HS-5 (cell line): ENCODE measurements at places on chromosomes 3 and 15.

GRCh38 chr3:8784676-8785435 lies 15.4 kb upstream of the OXTR start:
- no peak for DNase-seq

DNA sequence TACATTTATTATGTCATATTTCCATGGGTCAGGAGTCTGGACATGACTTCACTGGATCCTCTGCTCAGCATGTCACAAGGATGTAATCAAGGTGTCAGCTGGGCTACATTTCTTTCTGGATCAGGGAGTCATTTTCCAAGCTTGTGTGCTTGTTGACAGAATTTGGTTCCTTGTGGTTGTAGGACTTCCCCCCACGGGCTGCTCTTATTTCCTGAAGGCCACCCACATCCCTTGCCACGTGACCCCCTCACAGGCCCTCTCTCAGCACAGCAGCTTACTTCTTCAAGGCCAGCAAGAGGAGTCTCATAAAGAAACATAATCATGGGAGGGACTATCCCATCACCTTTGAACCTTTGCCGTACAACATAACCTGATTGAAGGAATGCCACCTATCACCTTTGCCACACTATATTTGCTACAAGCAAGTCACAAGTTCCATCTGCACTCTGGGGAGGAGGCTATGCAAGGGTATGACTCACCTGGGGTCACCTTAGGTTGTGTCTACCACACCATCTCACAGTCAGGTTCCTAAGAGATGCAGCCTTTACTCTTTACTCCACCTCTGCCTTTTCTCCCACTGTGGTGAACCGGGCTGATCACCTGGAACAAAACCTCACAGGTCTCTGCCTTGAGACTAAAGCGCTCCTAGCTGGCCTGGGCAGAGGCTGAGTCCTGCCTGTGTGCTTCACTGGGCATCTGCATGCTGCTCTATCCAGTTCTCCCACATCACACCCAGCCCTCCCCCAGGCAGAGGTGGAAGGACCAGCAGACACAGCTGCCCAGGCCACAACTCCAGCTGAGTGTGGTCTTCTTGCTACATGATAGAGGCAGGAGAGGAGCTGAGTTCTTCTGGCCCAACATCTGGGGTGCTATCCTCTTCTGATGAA lies 13.5 kb downstream of the RAB6B start:
- DNase-seq: no peak

DNA sequence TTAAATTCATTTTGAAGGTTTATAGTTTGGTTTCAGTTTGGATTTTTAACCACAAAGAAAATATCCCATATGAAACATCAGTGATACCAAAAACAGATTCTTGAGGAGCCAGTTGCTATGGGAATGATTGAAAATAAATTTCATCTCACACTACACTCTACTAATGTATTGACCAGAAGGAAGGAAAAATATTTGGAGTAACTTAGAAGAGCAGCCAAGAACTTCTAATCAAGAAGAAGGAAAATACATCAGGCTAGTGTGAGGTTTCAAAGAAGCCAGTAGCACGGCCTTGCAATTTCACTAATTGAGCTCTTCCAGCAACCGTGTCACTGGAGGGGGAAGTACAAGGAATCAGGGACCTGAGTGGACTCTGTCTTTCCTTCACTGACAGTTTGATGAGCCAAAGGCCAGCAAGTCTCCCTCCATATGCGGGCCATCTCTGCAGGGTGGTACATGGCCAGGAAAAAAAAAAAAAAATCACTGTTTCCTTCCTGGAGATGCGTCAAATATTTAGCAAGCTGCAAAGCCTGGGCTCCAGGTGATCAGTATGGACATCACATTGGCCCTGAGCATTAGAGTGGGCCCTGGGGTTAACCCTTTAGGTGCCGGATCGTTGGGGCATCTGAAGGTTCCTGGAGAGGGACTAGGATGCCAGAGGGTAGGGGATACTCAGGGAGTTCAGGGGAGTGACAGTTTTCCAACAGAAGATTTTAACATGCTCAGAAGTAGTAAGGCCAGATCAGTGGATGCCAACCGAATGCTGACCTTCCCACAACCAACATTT lies 37.1 kb downstream of the SLC12A8 start:
- DNase-seq: no peak

- no peak for DNase-seq
Measured at GRCh38 chr15:57592836-57593420, 1.2 kb downstream of the MYZAP start.

- DNase-seq: no peak
Measured at GRCh38 chr15:76114561-76114960, 54.8 kb downstream of the TMEM266 start.

DNA sequence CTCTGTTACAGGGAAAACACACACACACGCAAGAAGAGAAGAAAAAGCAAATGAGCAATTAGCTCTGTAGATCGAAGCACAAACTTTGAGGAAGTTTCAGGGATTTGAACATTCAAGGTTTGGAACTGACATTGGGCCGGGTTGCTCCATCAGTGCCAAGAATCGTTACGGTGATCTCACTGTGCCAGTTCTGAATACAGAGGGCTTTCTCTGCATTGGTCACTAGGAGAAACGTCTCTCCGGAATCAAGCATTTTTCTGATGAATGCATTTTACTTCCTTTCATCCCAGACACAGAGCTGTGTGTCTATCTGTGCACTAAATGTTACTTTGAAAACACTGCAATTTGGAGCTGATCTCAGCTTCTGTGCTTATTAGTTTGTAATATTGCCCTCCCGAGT lies 11.2 kb downstream of the HRH1 start:
- DNase-seq: no peak

GRCh38 chr3:149251186-149251585 lies 29.6 kb upstream of the CP start:
- DNase-seq: no peak

DNA sequence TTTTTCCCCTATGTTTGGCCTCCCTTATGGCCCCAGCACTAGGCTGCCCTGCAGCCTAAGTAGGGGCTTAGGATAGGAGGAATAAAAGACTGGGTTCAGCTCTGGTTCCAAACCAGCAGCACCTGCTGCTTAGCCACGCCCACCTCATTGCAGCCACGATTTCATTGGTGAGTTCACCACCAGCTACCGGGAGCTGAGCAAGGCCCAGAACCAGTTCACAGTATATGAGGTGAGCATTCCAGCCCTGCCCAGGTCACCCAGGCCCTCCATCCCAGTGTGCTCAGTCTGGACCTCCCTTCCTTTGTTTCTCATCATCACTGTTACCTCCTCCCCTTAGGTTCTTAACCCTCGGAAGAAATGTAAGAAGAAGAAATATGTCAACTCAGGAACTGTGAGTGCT lies 11.5 kb downstream of the CPNE9 start:
- no peak for DNase-seq

- no peak for DNase-seq
Measured at GRCh38 chr3:18847583-18848197, 300.6 kb upstream of the KCNH8 start.

DNA sequence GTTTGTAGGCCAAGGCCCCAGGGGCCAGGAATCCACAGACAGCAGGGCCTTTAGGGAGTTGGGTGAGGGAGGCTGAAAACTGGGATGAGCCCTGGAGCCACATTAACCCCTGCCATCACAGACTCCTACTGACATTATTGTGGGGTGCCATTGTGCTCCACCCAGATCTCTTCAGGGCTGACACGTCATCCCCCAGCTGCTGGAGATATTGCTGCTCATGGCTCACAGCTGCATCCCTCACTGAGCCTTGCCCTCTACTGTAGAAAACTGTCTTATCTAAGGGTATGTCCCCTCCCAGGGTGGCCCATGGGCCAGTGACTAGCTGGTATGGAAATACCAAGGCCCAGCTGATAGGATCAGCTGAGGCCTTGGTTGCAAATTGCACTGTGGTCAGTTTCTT lies 87.3 kb upstream of the PRR23C start:
- no peak for DNase-seq

DNA sequence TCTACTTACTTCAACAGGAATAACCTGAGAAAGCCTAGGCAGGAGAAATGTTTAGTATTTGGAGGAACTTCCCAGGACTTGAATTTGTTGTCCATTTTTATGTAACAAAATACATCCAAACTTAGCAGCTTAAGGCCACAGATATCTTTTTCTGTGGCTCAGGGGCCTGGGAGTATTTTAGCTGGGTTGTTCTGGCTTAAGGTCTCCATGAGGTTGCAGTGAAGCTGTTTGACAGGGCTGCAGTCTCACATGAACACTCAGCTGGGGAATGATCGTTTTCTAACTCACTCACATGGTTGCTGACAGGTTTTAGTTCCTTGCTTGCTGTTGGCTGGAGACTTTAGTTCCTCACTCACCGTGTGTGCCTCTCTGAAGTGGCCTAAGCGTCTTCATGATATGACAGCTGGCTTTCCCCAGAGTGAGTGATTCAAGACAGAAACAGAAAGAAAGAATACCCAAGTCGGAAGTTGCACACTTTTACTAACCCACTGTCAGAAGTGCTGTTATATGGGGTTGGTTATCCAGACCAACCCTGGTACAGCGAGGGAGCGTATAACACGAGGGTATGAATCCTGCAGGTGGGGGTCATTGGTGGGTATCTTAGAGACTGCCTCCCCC lies 229.7 kb upstream of the TBL1XR1 start:
- no peak for DNase-seq

GRCh38 chr3:85255949-85256348 lies 297.2 kb downstream of the CADM2 start:
- DNase-seq: no peak

DNA sequence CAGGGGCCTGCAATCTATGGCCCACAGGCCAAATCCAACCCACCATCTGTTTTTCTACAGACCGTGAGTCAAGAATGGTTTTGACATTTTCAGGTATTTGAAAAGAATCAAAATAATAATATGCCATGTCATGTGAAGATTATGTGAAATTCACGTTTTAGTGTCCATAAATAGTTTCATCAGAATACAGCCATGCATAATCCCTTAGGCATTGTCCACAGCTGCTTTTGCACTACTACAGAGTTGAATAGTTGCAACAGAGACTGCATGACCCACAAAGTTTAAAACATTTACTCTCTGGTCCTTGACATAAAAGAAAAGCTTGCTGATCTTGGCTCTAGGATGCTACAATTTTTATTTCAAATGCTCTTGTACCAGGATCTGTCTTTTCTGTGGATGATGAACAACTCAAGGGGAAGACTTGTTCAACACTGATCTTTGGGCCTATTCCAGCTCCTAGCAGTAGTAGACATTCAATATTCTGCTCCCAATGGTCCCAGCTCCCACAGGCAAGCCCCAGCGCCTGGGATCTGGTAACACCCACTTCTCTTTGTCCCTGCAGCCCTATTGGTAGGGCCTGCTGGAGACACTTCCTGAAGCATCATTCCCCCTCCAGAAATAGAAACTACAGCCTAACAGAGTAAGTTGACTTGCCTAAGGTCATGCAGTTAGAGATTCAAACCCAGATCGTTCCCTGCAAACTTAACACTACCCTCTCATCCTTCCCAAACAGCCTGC lies 76.9 kb downstream of the MRPL46 start:
- no peak for DNase-seq

DNA sequence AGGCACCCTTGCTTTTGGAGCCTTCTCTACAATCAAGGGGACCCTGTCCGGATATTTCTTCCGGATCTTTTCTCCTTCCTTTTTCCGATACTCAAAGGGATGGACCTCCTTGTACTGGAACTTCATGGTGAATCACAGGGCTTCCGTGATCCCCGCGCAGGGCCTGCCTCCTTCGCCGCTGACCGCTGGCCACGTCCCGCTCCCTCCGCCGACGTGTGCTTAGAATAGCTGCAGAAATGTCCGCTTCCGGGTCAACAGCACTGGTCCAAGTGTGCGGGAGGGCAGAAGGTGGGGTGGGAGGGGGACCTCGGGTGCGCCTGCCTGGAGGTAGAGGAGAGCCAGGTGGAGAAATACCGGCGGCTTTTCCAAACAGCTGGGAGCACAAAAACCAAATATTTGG lies 3.0 kb upstream of the ZNF774 start:
- DNase-seq: no peak

DNA sequence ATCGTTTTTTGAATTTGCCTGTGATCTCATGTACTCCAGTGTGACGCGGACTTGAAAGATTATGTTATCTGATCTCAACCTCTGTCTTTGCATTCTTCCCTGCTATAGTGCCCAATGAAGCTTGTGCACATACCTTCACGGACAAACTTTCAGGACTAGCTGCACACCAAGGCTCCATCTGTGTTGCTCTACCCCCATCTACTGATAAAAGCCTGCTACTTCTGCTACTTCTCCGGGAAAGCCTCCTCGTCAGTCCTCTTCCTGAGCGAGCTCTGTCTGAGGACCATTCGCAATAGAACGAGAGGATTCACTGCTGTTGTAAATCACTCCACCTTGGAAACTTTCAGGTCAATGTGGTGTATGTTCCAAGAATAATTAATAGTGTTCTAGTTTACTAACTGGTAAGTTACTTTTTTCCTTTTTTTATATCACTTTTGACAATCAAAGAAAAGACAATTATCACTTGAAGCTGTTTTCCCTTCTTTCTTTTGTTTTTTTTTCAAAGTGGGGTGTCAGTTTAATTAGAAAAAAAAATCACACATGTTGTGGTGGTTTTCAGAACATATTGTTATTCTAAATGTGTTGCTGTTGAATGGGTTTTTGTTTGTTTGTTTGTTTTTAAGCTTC lies 217.6 kb downstream of the ARRDC4 start:
- DNase-seq: peak; percentile 56

DNA sequence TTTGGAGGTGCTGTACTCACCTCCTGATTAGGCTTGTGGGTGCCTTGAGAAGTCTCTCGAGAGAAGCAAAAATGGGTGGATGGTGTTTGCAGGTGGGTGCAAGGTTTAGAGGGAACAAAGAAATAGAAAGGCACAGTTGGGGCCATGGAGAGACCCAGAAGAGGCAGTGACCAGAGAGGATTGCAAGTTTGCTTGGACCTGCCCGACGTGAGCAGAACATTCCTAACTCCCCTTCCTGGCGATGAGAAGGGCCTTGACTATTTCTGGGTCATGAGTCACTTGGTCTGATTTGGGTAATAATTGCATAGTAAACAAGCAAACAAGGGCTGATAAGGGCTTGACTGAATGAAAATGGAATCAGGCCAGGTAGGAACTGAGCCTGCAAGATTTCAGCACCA lies 7.0 kb upstream of the CTSH start:
- DNase-seq: peak; percentile 6

- no peak for DNase-seq
Measured at GRCh38 chr3:63207066-63207590, 71.0 kb upstream of the SYNPR start.

- no peak for DNase-seq
Measured at GRCh38 chr15:78507831-78508160, 419 bp downstream of the HYKK start.

- DNase-seq: peak; percentile 84
Measured at GRCh38 chr15:69034352-69034751, 19.9 kb downstream of the NOX5 start.

- DNase-seq: peak; percentile 45
Measured at GRCh38 chr15:82810061-82810889, 847 bp downstream of the WHAMM start.

GRCh38 chr3:197241173-197241572 lies 57.2 kb downstream of the DLG1 start:
- no peak for DNase-seq

- no peak for DNase-seq
Measured at GRCh38 chr15:101161656-101162055, 90.2 kb downstream of the CHSY1 start.

GRCh38 chr3:147411238-147411814 lies 2.2 kb downstream of the ZIC1 start:
- no peak for DNase-seq

GRCh38 chr3:156038869-156039268 lies 81.5 kb upstream of the KCNAB1 start:
- DNase-seq: no peak
